Activated naive CD4-positive, alpha-beta T cell treated with Interleukin-2 at 50 U/mL for 16 hours (primary cell): ENCODE measurements at places on chromosomes 12 and 14.

GRCh38 chr12:112740387-112740934 is 51.1 kb upstream of the RPH3A start:
- no peak for DNase-seq

DNA sequence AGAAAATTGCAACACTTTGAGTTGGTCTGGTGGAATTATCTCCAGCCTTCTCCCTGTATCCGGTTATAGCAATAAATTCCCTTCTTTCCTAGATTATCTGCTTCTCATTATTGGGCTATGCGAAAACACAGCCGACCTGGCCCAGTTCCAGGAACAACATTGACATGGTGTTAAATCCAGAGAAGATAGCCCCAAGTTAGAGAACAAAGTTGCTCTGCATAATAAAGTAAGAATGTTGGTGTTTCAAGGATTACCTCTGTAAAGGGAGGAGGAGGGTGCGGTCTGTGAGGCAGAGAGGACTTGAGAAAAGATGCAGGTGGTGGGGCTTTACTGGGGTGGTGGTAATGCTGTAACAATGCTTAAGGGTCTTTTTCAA is 12.1 kb downstream of the TCL1A start:
- no peak for DNase-seq

DNA sequence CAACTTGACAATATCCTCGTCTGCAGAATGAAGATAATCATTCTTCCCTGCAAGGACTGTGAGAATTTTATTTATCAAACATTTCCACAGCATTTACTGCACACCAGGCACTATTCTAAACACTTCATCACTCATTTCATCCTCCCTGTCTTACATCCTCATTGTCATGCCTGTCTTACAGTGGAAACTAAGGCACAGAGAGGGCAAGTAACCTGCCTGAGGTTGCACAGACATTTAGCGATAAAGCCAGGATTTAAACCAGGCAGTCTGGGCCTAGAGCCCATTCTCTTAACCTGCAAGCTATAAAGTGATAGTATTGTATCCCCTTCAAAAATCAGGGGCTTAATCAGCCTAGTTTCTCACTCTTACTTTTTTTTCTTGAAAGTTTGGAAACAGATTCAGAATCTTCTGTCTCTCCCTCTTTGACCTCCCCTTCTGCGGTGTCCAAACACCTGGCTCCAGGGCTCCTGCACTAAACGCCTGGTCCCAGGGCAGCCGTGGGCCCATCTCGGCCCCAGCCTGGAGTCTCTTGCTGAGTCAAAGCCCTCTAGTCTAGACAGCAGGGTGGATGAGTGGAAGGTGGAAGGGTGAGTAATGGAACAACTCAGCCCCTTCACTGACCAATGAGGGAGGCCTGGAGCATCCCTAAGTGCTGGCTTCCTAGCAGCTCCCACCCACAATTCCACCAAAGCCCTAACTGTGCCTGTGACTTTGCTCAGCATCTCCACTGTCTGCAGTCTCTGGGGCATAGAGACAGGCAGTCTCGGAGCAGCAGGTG is 12.5 kb downstream of the ISM2 start:
- no peak for DNase-seq

DNA sequence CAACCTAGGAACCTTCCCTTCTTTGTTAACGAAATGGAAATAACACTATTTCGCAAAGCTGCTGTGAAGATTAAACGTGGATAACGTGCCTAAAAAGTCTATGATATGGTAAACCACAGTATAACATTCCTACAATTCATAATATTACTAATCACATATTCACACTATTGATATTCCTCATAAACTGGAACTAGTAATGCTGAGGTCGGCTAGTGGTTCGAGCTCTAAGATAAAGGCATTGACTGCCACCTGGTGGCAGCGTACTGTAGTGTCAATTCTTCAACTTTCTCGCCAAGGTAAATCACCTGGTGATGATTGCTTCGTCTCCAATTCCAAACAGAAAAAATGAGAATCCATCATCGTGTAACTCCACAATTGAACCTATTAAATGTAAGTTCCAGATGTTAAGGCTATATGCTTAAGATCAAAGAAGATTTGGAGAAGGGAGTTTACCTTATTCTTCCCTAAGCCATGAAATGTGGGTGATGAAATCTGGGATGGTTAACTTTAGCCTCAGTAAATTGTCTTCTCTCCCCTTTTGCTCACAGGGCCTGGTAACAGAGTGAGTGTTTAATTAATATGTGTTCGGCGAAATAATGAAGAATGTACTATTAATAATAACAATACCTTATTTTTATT is 197.5 kb upstream of the TMEM132C start:
- DNase-seq = no peak

DNA sequence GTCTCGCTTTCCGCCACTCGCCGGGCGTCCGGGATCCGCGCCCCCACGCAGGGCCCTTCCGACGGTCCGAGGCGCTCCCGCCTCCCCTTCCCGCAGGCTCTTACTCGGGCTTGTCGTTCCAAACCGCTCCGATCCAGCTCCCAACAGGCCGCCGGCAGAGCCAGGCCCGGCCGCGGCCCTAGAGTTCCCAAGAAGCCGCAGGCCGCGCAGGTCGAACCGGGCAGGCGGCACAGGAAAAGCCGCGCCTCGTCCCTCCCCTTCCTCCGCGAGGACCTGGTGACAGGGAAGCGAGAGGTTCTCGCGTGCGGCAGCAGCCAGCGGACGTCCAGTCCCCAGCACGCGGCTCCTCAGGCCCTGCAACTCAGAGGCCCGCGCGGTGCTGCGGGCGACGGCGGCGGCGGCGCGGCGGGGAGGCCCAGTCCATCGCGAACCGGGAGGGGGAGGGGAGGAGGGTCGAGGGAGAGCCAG is 272 bp downstream of the HECTD1 start:
- no peak for DNase-seq

GRCh38 chr12:96985515-96986362 is 78.7 kb downstream of the NEDD1 start:
- DNase-seq = peak; percentile 49

DNA sequence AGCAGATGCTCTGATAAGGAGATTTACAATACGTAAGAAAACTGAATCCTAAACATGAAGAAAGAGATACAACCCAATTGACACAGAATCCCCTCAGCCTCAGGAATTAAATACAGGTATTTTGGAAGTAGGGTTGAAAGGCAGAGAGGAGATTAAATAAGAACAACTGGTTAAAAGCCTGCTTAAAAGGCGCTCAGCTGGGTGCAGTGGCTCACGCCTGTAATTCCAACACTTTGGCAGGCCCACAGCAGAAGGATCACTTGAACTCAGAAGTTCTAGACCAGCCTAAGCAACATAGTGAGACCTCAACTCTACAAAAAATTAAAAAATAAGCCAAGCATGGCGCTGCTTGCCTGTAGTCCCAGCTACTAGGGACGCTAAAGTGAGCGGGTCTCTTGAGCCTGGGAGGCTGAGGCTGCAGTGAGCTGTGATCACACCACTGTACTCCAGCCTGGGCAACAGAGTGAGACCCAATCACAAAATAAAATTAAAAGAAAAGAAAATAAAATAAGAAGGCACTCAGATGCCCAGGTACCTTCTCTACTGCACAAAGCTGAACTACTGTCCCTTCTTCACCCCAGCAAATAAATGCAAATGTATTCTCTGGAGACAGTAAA is 32.9 kb downstream of the MED13L start:
- DNase-seq = no peak

GRCh38 chr14:76696361-76696760 is 64.9 kb upstream of the VASH1 start:
- DNase-seq = no peak

DNA sequence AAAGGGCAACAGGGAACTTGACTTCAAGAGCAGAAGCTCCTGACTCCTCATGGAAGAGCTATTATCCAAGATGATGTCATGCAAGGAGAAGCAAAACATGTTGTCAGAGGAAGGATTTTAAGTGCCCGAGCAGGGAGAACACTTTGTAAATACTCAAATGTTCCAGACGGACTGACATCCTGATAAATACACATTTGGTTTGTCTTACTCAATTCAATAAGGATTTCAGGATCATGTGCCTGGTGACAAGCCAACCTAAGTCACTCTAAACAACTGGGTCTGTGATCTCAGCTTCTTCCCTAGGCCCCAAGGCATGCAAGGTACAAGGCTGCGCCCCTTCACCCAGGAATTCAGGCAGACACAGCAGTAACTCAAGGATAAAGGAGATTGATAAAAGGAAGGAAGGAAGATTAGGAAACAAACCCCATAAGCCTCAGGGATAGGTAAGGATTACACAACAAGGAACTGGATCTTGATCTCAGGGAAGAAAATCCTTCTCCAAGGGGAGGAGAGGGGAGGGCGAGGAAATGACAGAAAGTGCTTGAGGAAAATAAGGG is 26.8 kb upstream of the CEBPE start:
- DNase-seq = no peak

DNA sequence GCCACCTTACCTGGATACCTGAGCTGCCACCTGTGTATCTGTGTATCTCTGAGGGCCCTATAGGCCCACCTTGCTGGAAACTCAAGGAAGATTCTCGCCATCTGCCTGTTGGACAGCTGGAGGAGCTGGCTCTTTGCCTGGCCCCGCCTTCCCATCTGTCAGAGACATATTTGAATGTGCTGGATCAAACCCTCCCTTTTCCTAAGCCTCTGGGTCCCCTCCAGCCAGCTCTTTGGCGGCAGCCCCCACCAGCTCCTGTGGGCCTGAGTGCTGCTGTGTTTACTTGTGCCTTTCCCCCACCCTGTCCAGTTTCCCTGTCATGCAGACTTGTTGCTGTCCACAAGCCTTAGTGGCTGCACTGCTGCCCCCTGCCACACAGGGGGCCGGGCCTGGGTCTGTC is 55.9 kb upstream of the SRSF5 start:
- DNase-seq = no peak

DNA sequence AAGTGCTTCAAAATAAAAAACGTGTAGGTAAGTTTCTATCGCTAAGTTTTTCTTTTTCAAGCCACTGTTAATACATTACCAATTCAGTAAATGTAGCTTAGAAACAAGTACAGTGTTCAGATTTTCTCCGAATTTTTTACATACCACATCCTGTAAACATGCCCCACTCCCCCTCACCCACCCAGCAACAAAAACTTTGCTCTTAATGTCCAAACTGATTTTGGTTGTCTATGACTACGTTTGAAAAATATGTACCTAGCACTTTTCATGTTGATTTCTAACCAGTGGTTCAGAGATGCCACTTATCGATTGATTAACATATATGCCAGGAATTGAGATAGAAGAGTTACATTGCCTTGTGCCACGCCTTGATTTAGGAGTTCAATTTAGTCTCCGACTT is 663 bp upstream of the LIN7A start:
- no peak for DNase-seq

DNA sequence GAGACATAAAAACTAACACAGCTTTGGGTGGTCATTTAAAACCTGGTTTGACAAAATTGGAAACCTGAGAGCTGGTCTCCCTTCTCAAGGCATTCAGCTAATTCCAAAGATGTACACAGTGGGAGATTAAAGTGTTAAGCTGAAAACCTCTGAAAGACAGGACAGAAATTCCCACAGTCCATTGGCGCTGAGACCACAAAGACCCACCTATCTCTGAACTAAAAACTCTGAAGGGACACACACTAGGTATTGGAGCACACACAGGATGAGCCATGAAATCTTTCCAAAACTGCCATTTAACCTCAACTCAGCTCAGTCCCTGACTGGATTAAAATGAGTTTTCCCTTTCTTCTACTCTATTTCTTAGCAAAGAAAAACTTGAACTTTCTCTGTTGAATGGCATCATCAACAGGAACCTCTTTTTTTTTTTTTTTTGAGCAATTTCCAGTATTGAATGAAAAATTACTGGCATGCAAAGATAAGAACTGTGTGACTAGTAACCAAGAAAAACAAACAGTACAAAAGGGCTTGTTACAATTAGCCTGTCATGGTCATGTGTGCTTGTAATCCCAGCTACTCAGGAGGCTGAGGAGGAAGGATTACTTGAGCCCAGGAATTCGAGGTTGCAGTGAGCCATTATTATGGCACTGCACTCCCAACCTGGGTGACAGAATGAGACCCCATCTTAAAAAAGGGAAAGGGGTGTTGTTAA is 82.4 kb downstream of the IPO8 start:
- DNase-seq = no peak

- DNase-seq = no peak
Observed at GRCh38 chr12:57260366-57260765, 9.4 kb upstream of the STAC3 start.

- no peak for DNase-seq
Observed at GRCh38 chr12:110744151-110744571, 1.5 kb upstream of the PPP1CC start.

DNA sequence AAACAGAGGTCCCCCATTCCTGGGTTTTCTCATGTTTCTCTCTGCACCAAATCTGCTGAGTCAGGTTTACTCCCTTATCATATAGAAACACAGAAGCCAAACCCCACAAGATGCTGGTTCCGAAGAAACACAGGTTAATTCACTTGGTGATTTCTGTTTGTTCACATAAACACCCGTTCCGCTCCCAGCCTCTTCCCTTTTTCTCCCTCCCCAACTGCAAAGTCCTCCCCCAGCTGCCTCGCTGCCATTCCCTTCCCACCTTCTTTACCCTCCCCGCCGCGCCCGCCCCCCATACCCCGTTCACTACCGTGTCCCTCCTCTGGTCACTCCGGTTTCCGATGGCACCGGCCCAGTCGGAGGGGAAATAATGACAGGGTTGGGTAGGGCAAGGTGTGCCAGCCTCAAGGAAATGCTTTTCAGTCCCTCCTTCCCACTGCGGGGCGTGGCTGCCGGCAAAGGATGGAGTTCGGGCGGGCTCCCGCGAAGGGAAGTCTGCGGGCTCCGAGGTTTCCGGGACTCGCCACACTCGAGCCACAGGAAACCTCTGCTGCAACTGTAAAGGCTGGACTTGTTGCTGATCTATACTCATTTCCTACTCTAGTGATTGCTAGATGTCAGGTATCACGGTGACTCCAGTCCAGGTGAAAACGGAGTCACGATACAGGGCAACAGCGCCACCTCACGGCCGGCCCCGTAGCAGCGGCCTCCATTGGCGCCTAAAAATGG is at the start of gene STYK1:
TSS of gene STYK1 (minus strand) at position 394 of the 726 bp plus-strand sequence. CDS start 39,434 bp downstream, outside the sequence.
- DNase-seq = peak; percentile 67

- DNase-seq = no peak
Observed at GRCh38 chr12:5691943-5692342, 253.1 kb downstream of the ANO2 start.

DNA sequence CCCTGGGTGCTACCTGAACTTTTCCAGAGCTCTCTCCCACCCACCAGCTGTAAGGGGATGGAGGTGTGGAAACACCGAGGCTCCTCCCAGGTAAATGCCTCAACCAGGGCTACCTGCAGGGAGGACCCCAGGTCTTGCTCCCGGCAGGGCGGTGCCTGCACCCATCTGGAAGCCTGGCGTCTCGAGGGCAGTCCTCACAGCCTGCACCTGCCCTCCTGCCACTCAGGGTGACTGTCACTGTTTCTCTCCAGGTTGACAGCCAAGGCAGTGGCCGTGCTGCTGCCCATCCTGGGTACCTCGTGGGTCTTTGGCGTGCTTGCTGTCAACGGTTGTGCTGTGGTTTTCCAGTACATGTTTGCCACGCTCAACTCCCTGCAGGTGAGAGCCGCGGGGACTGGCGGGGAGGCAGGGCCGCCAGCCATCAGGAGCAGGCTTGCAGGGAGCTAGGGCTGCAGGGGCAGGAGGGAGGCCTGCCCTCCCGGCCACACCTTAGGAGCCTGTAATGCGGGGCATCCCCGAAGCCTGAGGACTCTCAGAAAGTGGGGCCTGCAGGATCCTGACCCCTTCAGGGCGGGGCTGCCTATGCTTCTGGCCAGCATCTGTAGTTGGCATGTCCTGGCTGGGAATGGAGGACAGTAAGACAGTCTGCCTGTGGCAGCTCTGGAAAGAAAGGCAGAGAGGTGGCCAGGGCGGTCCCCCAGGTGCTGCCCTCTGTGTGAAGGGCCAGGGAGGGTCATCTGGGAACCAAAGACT is 182.3 kb downstream of the ADGRD1 start:
- no peak for DNase-seq
